GM12878 (cell line): ENCODE measurements at places on chromosomes 16 and 17. TPM values are rescaled to one million over a fixed set of nuclear protein-coding genes. Genes with fewer than 3 reads are reported as not detected.

TRAF7 gene
- total RNA-seq: 82.6 and 87.0 TPM in 2 replicates

DNA sequence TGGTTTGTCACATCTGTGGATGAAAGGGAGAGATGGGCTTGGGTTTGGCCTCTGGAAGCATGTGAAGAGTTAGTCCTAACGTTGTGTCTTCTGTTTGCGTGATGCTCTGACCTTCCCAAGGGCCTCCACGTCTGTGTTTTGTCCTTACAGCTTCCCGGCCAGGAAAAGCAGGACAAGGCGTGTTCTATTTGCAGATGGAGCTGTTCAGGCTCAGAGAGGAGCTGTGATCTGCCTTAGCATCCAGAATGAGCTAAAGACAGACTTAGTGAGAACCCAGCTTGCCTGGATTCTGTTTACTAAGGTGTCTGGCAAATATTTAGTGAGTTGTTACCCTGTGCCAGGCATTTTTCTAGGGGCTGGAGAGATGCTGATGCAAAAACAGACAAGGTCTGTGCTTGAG, 282.1 kb downstream of the CBLN1 start:
- no peaks in the 10 kb centered on the region for H3K4me1 ChIP-seq
- no peak overlapping the region for H3K27ac ChIP-seq
- H3K27me3 ChIP-seq: peaks cover 2% of the 10 kb centered on the region; the same call in 1 of the 2 replicates
- H3K36me3 ChIP-seq: no peaks in the 10 kb centered on the region
- no peak for DNase-seq

DNA sequence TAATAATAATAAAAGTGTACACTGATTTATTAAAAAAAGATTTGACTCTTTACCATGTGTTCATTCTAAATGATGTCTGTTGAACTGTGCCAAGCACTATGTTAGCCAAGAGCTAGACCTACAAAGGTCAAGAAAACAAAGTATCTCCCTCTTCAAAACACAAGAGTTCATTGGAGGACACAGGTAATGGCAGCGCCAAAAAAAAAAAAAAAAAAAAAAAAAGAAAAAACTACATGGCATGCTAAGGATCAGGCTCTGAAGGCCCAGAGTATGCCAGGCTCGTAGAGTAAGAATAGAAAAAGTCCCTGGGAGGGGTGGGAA, 35.2 kb downstream of the CYTH1 start:
- no peak for DNase-seq
- peak overlapping the region; percentile 79 for H3K27ac ChIP-seq
- H3K4me1 ChIP-seq: peaks cover 70% of the 10 kb centered on the region
- H3K27me3 ChIP-seq: no peaks in the 10 kb centered on the region
- 0 out of 2 replicates have a peak, but pooled peaks cover 5% of the 10 kb centered on the region for H3K36me3 ChIP-seq

DNA sequence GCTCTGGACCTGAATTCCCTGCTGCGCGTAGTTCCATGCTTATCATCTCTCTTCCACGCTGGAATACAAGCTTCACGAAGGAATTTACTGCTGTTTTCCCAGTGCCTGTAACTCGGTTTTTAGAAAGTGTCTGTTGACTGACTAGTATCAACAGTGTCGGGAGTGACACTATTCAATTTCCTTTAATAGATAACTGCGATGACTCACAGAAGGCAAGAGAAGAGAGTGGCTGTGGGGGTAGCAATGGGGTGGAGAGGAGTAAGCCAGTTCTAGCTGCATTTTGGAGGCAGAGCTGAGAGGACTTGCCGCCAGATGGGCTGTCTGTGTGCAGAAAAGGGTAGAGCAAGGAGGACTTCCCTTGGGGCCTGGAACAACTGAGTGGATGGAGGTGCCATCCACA, 25.2 kb downstream of the B4GALNT2 start:
- H3K27ac ChIP-seq: no peak overlapping the region
- no peak for DNase-seq
- H3K36me3 ChIP-seq: no peaks in the 10 kb centered on the region
- H3K4me1 ChIP-seq: no peaks in the 10 kb centered on the region

ITGB4 gene
- total RNA-seq: 1.6 and 1.9 TPM in 2 replicates

CHD9NB gene
- 0.58 and 0.69 TPM in 2 replicates for total RNA-seq

GRCh38 chr16:66026211-66026610, 340.3 kb upstream of the CDH5 start:
- H3K4me3 ChIP-seq: no peak overlapping the region
- no peaks in the 10 kb centered on the region for H3K36me3 ChIP-seq
- no peaks in the 10 kb centered on the region for H3K4me1 ChIP-seq

MMP2 gene
- total RNA-seq: 0.35 and 0.80 TPM in 2 replicates

FOXN1 gene
- total RNA-seq: not detected in 2 replicates

WNT3 gene
- total RNA-seq: not detected in 2 replicates

- peak overlapping the region; percentile 73 for H3K27ac ChIP-seq
- peaks cover 38% of the 10 kb centered on the region for H3K4me1 ChIP-seq
- no peak for DNase-seq
- no peaks in the 10 kb centered on the region for H3K27me3 ChIP-seq
These were observed 1.6 kb downstream of the UNC119 start for GRCh38 chr17:28550858-28551257.

- H3K27me3 ChIP-seq: peaks cover 2% of the 10 kb centered on the region
- H3K4me3 ChIP-seq: no peak overlapping the region
- peaks cover 6% of the 10 kb centered on the region for H3K4me1 ChIP-seq
- no peak overlapping the region for H3K27ac ChIP-seq
- DNase-seq: no peak
- no peaks in the 10 kb centered on the region for H3K36me3 ChIP-seq
These were observed 4.8 kb downstream of the ADAP2 start for GRCh38 chr17:30926516-30926915.

GRCh38 chr16:380762-381011, 1.1 kb downstream of the PGAP6 start:
- no peaks in the 10 kb centered on the region for H3K27me3 ChIP-seq
- peaks cover 2% of the 10 kb centered on the region for H3K36me3 ChIP-seq
- DNase-seq: no peak
- peak overlapping the region; percentile 39; the same call in 1 of the 2 replicates for H3K27ac ChIP-seq

NAE1 gene
- 58.7 and 65.3 TPM in 2 replicates for total RNA-seq

DNA sequence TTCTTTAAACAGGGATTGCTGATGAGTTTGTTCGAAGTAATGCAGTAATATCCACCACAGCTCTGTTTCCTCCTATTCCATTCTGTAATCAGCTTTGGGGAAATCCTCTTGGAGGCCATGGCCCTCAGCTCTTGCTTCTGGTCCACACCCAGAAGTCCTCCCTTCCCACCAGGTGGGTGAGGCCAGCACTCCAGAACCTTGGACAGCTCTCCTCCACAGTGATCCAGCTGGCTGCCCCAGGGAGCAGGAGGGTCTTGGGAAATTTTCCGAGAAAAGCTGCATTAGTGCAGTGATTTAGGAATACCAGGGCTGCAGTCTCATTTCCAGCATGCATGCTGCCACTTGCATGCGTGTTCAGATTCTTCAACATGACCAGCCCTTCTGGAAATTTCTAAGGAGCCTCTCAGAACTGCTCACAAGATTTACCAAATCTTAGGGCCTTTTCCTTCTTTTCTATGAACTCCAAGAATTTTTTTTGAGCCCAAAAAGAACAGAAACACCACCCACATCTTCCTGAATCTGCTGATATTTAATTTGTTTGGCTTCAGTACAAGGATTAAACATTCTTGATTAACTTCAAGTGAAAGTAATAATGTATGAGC, 4.2 kb downstream of the SMPD3 start:
- no peak for DNase-seq
- H3K4me1 ChIP-seq: no peaks in the 10 kb centered on the region
- H3K4me3 ChIP-seq: no peak overlapping the region
- H3K27me3 ChIP-seq: no peaks in the 10 kb centered on the region
- no peaks in the 10 kb centered on the region for H3K36me3 ChIP-seq
- H3K27ac ChIP-seq: no peak overlapping the region

GRCh38 chr17:40511667-40512220, 10.3 kb upstream of the TNS4 start:
- DNase-seq: no peak
- H3K27me3 ChIP-seq: no peaks in the 10 kb centered on the region
- no peaks in the 10 kb centered on the region for H3K36me3 ChIP-seq
- H3K27ac ChIP-seq: no peak overlapping the region

KRTAP9-3 gene
- total RNA-seq: not detected in 2 replicates
